ENCODE measurements at places on chromosomes 3 and 15. TPM values are rescaled to one million over a fixed set of nuclear protein-coding genes. Genes with fewer than 3 reads are reported as not detected.

- no peak for DNase-seq
These were observed 1.0 kb downstream of the MAPKAPK3 start for GRCh38 chr3:50617911-50618481.

DNA sequence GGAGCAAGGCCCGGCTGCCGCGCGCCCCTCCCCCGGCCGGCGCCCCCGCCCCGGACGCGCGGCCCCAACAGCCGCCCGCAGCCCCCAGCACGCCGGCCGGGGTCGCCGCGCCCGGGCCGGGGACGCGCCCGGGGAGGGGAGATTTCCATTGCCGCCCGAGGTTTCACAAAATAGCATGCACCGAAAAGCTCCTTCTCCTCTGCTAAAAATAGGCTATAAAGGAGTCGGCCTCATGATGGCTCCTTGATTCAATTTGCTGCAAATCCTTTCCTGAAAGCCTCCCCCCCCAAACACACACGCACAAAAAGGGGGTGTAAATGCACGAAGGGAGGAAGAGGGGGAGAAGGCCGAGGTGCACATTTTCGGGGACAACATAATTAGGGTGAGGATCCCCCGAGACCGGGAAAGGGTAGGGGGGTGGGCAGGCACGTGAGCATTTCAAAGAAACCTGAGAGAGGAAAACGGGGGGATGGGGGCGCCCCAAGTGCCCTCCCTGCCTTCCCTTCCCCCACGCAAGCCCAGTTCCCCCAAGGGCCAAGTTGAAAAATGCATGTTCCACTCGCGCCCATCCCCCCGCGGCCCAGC is 734 bp downstream of the TBL1XR1 start:
- no peak for DNase-seq

GRCh38 chr3:48470286-48470685 is 23.7 kb downstream of the ATRIP start:
- no peak for DNase-seq

DNA sequence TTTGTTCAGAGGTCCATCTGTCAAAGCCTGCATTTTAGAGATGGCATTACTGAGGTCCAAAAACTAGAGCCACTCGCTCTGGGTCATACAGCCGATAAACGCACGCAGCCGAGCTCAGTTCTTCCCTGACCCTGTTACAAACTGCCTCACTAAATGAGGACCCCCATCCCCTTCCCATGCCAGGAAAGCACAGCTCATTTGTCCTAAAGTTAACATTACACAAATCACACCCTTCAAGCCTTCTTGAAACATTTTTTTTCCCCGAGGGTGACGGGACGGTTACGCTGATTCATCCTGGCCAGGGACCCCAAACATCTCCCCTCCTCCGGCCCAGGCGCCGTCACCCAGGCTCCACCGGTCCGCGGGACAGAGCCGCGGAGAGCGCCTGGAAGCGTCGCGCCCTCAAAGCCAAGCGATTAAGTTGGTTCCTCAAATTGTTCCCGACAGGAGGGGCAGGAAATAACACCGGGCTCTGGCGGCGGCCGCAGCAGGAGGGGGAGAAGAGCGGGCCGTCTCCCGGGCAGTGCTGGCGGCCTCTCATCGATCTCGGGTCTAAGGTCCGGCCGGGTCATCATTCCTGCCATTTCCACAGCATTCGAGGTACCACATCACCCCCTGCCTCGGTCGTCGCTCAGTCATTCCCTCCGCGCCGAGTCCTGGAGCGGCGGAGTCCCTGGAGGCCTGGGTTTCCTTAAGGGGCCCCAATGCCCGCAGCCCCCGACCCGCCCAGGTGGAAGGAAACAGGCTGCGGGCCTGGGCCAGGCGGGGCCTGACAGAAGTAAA is 619 bp upstream of the CMTM8 start:
- DNase-seq = no peak

The MYO5C gene
- 0.16 TPM for total RNA-seq

DNA sequence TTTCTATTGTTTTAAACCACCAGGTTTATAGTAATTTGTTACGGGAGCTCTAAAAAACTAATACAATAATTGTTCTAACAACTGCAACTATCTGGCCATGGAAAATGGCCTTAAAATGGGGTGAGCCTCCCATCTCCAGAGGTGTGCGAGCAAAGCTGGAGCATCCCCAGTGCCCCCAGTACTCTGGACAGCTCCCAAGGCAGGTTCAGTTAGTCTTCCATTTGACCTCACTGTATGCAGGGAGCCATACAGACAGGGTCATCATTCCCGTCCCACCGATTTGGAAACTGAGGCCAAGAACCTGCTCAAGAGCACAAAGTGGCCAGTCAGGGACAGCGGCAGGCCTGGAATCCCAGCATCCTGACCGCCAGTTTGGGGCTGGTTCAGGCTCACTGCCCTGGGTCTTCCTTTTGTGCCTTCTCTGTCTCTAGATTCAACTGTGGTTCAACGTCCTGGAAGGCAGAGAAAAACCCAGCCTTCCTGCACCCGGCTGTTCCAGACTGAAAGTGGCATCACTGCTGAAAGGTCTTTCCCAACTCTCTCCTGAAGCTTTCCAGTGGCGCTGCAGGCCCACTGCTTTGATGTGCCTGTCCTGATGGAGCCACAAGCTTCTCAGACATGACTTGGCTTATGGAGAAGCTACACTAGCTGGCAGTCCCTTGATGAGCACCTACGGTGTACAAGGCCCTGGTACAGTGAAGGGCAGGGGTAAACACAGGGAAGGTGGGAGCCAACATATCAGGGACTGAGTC is 76.6 kb upstream of the LINGO1 start:
- no peak for DNase-seq

GRCh38 chr15:90580541-90580940 is 50.8 kb downstream of the CRTC3 start:
- DNase-seq = no peak

GRCh38 chr15:72319360-72319984 is 485 bp downstream of the CELF6 start:
- peak; percentile 67 for DNase-seq

DNA sequence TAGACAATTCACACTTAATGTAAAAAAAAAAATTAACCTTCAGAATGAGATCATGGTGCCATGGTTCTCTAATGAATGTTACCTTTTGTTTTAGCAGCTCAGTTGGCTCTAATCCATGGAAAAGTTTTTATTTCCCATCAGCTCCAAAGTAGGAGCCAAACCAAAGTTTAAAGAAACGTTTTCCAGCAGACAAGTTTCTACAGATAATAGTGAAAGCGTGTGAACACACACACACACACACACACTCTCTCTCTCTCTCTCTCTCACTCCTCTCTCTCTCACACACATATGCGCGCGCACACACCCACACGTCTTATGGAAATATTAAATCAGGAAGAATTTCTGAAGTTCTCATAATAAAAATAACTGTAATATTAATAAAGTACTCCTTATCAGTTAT is 46.9 kb downstream of the MBNL1 start:
- DNase-seq = no peak

The U2SURP gene
- 76.0 TPM for total RNA-seq

GRCh38 chr3:62183969-62184368 is 189.4 kb downstream of the FEZF2 start:
- no peak for DNase-seq

Measured in SJSA1 (cell line).